ENCODE measurements at places on chromosomes 12 and 14.
A peak's percentile ranks its signal among the peaks of the same experiment; 100 is the strongest.

DNA sequence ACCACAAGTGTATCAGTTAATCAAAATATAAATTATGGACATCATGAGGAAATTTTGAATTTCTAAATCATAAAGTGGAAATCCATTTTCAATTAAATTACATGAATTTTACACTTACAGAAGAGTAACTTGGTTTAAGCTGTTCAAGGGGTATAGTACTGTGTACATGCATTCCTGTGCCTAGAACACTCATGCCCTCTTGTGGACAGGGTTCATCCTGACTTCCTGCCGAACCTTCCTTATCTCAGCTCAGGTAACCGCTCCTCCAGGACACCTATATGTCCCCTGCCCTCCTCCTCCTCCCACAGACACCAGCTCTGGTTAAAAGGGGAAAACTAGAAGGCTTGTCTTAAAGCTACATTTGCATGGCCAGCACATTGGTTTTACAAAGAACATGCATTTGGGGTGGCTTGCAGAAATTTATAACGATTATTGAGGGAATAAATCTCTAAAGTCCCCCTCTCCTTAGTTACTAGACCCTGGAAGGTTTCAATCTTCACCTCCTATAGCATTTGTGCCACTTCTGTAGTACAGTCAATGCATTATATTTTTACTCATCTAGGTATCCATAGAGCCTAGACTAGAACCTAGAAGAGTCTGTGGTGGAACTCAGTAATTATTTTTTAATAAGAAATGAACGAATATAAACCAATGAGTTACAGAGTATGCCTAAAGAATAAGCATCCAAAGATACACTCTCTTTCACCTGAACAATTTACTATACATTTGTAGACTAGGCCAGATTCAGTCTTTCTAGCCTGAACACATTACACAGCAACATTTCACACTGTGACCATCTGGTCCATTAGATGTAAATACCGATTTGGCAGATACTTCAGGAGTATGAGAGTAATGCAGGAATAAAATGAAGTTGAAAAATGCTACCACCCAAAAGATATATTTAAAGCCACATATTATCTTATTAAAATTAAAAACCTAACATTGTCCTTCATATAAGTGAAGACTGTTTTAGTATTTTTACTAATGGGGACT, 345.6 kb downstream of the PAWR start:
- DNase-seq = peak; percentile 28

DNA sequence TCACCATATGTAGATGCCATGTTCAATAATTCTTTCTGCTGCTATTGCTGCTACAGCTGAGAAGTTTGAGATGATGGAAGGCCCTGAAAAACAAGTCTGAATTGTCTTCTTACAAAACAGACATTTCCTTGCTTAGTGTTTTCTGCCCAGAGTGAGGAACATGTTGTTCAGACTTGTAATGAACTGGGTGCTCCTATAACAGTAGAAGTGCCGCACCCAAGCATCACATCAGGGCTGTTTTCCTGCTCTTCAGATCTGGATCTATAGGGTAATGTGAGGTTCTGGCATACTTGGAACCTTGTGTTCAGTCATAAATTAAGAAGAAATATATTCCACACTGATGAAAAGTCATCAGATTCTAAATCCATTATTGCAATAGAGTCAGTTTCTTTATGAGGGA, 171.9 kb upstream of the DIO2 start:
- DNase-seq = no peak

GRCh38 chr12:110705309-110705708, 16.4 kb upstream of the HVCN1 start:
- DNase-seq = no peak

DNA sequence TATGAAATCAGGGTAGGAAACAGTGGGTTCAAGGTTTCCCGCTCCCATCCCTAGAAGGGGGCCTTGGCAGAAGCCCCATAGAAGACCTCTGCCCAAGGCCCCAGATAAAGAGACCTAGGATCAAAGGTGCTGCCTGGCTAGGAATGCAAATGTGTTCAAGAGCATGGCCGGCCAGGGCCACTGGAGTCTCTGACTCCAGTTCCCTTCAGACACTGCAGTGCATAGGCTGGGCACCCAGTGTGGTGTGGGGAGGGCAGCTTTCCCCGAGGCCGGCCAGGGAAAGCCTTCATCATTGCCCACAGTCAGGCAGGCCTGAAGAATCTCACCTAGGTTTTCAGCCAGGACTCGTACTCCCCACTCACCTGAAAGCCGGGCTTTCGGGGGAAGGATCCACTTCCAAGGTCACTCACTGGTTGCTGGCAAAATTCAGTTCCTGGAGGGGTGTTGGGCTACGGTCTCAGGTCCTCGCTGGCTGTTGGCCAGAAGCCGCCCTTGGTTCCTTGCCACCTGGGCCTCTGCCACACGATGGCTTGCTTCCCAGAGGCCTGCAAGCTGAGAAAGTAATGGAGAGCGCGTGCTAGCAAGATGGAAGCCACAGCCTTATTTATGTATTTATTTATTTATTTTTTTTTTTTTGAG, 9.7 kb upstream of the PEBP1 start:
- no peak for DNase-seq

GRCh38 chr12:64551676-64552075, 58.6 kb upstream of the RASSF3 start:
- DNase-seq = peak; percentile 59

GRCh38 chr12:48199774-48200221, 3.3 kb downstream of the OR10AD1 start:
- DNase-seq = no peak

DNA sequence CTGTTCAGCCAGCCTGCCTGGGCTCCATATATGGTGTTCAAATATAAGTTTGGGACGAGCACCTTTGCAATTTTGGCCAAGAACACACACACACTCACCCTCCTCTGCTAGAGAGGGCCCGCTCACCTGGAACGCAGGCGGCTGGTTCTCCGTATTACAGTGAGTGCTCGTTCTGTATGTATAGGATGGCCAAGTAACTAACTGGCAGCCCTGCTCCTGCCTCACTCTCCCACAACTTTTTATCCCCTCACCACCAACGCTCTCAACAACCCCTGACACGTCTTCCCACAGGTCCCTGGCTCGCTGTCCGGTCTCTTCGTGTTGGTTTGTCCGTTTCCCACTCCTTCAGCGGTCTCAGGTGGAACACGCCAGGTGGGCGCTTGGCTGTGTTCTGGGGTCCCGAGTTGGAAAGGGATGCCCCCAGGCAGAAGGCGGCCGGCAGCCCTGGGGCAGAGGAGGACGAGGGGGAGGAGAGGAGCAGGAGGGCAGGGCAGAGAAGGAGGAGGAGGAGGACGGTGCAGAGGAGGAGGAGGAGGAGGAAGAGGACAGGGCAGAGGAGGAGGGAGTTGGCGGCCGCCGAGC, 398 bp upstream of the MSRB3 start:
- peak; percentile 9 for DNase-seq

DNA sequence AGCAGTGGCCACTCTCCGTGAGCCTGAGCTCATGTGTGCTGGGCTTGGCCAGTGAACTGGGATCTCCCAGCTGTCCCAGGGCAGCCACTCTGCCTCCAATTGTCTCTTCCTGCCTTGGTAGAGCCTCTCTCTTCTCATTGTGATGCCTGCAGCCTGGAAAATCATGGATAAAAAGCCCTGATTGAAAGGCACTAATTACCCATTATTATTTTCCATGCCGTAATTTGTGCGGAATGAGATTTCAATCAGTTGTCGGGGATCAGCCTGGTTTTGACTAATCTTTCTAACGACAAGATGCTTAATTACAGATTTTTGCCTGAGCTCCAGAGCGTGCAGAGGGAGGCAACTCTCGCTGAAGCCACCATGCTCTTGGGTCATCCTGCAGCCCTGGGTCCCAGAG, 52.7 kb downstream of the ESRRB start:
- DNase-seq = no peak

GRCh38 chr12:8080120-8080519, 2.0 kb upstream of the NECAP1 start:
- DNase-seq = no peak

DNA sequence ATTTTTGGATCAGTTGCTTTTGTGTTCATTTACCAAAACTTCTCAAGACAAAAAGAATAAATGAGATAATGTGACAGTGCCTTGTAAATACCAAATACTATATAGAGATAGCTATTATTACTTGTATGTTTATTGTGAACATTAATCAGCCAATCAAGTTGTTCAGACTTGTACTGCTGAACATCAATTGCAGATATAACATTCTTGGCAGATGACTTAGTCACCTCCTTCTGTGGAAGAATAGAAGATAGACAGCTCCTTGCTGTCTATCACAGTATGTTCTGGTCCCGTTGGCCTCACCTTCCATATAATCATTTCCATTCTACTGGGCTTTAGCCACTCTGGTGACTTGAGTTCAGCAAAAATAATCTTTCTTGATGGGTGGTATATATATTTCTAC, 30.1 kb downstream of the PSEN1 start:
- DNase-seq = no peak

- DNase-seq = no peak
Measured at GRCh38 chr14:51277753-51278415, 37.8 kb downstream of the TMX1 start.

- no peak for DNase-seq
Measured at GRCh38 chr12:30570211-30570890, 125.3 kb downstream of the IPO8 start.

DNA sequence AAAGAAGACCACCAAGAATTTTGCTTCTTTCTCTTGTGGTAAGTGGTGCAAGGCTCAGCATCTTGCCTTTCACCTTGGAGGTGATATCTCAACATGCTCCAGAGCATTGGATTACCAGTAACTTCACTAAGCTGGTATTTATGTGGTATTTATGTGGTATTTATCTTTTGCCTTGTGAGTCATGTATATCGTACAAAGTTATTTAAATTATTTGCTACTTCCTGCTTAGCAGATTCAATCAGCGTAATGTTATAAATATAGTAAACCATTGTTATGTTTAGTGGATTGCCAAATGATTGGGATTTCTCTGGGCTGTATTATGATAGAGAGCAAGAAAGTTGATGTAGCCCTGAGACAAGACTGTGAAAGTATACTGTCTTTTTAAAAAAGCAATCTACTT, 366.4 kb downstream of the IPO8 start:
- DNase-seq = no peak

- no peak for DNase-seq
Measured at GRCh38 chr12:42299392-42300308, 26.2 kb downstream of the ZCRB1 start.

DNA sequence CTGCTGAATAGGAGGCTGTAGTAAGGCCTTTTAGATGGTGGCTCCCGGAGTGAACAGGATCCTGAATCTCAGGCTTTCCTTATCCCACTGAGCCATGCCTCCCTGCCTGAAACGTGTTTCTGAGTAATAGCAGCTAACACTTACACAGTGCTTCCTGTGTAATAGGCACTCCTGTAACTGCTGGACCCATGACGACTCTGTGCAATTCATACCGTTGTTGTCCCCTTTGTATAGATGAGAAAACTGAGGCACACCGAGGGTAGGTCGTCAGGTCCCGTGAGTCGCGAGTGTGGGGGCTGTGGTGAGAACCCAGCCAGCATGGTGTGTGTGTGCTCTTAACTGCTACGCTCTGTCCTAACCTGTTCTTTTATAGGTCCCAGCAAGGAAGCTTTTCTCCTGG, 193.6 kb downstream of the CACNA1C start:
- no peak for DNase-seq

DNA sequence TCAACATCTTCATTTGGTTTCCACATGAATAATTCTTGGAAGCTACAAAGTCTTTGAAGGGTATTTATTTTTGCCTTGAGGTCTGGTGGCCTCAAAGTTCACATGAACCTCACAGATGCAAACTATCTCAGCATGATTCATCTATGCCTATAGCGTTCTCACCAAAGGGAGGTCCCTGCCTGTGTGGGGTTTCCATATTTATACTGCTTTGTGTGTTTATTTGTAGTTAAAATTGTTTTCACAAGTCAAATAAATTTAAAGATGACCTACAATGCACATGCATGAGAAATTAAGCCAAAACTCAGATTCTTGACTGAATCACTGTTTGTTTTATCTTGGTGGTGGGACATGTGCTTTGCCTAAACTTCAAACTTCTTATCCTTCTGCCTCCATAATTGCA, 176.7 kb downstream of the PPM1H start:
- no peak for DNase-seq

- DNase-seq = no peak
Measured at GRCh38 chr12:109521831-109522230, 44.4 kb downstream of the UBE3B start.

DNA sequence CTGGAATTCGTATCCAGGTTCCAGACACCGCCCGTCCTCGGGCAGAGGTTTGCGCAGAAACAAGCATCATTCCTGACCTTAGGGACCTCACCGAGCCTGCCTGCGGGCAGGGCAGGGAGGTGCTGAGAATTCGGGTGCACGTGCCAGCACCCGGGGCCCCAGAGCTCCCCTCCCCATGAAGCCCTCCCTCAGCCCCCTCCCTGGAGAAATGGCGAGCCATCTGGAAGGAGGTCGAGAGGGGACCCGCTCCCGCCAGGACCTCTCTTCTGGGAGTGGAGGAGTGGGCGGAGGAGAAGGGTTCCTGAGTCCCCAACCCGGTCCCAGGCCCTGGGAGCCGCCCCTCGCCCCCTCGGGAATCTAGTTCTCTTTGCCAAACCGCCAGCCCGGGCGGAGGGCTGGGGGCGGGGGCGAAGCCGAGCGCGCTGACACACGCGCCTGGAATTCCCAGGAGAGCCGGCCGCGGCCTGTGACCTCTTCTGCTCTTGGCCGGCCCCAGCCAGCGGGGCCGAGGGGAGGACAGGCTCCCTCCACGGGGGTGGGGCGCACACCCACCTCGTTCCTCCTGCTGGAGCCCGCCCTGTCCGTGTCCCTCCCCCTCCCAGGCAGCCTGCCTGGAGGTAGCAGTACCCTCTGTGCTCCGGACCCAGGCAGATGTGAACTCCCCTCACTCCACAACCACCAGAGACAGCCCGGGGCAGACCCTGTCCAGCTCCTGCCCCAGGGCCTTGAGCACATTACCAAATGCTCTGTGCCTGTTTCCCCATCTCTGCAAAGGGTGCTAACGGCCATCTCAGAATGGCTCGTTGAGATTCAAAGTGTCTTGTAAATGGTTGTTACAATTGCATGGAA, 23.0 kb upstream of the GPR132 start:
- peak; percentile 81 for DNase-seq
